ENCODE measurements at places on chromosomes 12 and 14.
A peak's percentile ranks its signal among the peaks of the same experiment; 100 is the strongest.

DNA sequence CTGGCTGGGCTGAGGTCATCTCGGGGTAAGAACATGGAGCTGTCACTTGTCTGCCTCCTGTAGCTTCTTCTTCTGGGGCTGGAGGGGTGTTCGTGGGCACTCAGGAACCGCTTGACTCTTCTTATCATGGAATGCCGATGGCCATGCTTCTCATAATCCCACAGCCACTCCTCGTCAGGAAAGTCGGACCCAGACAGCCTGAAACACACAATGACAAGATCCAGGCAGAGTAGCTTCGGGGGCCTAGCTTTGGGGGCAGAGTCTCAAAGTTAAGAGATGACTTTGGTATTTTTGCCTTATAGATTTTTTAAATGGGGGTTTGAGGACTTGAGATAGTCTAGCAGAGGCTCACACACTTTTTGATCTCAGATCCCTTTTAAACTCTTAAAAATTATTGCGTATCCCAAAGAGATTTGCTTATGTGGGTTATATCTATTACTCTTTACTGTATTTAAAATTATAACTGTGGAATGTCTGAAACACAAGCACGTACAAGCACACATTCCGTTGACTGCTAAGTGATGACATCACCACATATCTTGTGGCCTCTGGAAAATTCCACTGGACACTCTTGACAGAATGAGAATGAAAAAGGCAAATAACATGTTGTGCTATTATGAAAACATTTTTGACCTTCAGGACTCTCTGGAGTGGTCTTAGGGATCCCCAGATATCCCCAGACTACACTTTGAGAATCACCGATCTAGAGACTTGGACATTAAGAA, 43.3 kb downstream of the BEST3 start:
- DNase-seq = peak; percentile 69

DNA sequence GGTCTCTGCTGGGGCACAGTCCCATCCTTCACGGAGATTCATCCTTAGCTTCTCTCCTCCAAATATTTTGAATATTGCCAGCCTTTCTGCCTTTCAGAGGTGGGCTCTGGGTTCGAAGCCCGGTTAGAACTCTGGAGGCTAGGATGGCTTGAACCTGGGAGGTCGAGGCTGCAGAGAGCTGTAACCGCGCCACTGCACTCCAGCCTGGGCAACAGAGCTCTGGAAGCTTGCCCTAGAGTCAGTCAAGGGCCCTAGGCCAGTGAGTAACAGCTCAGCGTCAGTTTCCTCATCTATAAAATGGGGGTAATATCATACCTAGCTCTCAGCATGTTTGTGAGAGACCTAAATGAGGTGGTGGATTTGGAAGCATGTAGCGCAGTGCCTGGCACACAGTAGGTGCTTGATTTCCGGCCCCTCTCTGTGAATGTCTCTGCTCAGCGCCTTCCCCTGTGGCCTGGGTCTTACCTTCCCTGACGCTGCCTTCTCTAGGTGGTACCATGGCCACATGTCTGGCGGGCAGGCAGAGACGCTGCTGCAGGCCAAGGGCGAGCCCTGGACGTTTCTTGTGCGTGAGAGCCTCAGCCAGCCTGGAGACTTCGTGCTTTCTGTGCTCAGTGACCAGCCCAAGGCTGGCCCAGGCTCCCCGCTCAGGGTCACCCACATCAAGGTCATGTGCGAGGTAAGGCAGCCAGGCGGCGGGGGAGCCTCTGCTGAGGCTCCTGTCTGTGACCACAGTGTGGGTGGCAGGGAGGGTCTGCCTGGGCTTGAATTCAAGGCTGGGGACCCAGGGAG, 3.4 kb downstream of the PTPN6 start:
- no peak for DNase-seq

DNA sequence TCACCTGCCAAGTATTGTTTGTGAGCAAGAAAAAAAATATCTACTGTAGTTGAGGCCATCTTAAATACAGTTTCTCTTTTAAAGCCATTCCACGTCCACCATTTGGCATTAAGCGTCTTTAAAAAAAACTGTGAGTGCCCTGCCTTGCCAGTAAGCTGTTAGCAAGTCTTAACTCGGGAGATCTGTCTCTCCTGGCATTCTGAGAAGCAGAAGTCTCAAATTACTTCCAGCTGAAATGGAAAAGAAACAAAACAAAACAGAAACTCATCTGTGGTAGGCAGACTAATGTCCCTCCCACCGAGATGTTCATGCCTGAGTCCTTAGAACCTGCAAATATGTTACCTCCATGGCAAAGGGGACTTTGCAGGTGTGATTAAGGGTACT, 126.2 kb downstream of the CRADD start:
- peak; percentile 88 for DNase-seq

DNA sequence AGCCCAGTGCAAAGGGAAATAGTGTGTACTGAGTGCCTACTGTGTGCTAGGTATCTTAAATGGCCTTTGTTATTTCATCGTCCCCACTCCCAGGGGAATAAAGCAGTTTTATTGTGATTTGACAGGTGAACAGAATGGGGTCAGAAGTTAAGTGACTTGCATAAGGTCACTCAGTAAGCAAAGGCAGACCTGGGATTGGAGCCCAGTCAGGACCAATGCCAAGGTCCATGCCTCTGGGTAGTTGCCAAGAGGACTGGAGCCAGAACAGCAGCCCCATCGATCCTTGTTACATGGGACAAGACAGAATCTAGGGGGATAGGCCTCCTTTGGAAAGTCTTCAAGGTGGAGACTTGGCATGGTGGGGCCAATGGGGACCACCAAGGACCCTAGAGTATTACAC, 227.4 kb upstream of the PWP1 start:
- peak; percentile 29 for DNase-seq

DNA sequence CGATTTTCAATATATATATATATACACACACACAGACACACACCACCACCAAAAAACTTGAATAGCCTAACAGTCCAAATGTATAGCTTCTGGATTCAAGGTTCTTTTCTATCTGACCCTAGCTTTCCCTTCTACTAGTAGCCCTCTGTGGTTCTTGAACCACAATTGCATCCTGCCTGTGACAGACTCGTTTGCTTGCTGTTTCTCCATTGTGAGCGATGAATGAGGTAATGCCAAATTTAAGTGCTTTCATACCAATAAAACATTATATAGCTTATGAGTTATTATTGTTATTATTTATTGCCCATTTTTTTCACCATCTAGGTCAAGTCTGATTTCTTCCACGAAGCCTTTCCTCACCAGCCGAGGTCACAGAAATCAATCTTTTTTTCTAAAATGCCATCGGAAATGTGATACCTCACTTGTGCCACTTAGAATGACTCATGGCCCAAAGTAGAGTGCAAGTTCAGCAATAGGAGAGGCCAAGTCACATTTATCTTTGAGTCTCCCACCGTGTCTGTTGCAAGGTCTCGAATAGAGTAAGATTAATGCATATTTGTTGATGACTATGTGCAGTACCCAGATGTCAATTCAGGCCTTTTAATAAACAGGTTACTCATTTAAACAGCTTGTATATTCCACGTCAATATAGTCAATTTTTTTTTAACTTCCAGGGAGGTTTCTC, 1015.8 kb upstream of the SEL1L start:
- DNase-seq = no peak

DNA sequence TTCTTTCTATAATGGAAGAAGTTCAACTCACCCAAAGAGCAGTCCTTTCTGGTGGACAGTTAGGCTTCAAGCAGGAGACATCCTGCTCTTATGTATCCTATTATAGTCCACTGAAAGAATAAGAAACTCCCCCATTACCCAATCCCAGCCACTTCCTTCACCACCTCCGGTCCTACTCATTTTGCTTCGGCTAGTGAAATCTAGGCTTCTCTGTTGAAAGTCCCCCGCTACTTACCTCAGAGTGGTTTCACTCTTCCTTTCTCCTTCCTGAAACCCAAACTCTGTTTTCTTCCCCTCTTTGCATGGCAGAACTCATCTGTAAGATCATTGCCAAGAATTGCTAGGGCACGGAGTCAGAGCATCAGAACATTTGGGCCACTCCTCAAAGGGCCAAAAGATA, at the start of gene GPR84:
Gene GPR84, minus strand, starts transcription at position 74 of the 400 bp plus-strand sequence. CDS start 635 bp downstream, outside the sequence.
- no peak for DNase-seq

DNA sequence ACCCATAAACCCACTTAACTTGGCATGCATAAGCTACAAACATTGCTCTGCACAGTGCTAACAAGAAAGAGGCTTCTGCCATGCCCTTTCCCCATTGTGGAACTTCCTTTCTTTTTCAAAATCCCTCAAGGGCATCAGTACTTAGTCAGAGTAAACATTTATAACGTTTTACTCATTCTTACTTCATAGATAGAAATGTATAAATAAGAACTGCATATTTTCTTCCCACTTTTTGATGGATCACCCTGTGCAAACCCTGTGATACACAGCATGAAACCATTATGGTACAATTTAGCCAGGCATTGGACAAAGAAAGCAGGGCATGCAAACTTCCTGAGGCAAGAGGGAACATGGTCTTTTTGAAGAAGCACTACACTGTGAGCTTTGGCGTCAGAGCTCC, 113.8 kb upstream of the FOXG1 start:
- DNase-seq = peak; percentile 90

GRCh38 chr12:101793401-101793800, 37.4 kb downstream of the GNPTAB start:
- DNase-seq = peak; percentile 70

DNA sequence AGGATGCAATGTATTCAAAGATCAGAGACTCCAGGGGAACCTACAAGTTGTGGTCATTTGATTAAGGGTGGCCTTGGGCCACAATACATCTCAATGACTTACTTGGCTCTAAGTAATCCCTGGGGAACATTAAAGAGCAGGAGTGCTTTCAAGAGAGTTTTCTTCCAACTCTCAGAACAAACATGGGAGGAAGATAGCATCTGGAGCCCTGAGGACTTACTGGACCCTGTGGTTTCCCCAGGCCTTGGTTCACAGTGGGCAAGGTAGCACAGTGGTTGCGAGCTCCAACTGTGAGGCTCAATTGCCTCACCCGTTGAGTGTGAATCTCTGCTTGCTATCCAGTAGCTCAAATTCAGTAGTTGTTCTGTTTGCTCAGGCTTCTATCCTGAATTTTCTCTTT, 32.4 kb downstream of the STXBP6 start:
- DNase-seq = no peak

DNA sequence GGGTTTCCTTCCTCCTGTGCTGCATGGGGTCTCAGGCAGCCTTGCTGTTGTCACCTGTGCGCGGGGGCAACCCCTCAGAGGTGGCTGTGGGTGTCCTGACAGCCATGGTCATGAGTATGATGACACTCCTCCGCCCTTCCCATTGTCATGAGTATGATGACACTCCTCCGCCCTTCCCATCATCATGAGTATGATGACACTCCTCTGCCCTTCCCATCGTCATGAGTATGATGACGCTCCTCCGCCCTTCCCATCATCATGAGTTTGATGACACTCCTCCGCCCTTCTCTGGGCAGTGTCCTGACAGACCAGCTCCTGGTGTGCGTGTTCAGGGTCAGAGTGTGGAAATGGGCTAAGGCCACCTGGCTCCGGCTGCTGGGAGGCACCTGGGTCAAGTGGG, 40.0 kb downstream of the FBRSL1 start:
- no peak for DNase-seq

DNA sequence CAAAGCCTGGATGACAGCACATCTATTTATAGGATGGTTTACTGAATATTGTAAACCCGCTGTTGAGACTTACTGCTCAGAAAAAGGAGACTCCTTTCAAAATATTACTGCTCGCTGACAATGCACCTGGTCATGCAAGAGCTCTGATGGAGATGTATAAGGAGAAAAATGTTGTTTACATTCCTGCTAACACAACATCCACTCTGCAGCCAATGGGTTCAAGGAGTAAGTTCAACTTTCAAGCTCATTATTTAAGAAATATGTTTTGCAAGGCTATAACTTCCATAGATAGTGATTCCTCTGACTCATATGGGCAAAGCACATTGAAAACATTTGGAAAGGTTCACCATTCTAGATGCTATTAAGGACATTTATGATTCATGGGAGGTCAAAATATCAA, 201.7 kb downstream of the SNAPC1 start:
- DNase-seq = no peak

- no peak for DNase-seq
Measured at GRCh38 chr14:88825503-88825902, 1.1 kb downstream of the TTC8 start.

DNA sequence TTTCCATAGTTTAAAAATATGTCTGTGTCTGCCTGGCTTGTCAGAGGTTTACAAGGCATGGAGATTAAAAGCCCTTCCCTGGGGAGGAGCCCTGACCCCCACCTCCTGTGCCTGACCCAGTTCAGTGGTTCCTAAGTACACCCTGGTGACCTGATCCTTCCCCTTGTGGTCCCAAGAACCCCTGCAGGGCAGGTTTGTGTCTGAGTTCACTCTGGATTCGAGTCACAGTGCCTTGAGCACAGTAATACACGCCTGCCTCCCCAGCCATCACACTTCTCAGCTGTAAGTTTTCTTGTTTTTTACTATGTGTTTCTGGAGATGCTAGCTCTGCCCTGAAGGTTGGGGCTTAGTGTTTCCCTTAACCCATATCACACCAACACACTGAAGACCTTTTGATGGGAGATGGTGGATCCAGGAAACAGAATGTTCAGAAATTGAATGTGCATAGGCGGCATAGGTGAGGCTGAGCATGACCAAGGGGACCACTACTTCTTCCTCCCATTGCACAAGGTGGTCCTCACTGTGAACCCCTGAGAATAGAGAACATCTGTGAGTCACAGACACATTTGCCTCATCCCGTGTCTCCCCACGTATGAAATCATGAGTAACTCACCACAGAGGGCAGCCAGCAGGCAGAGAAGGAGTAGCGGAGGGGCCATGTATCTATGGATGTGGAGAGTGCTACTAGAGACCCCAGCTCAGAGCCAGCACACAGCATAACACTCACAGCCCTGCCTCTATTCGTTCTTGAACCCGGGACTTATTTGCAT, 962.9 kb downstream of the TMEM121 start:
- no peak for DNase-seq

GRCh38 chr14:86521031-86521730, 991.2 kb downstream of the FLRT2 start:
- no peak for DNase-seq

GRCh38 chr14:94780536-94781399, 10.9 kb upstream of the GSC start:
- DNase-seq = no peak

GRCh38 chr14:58078471-58078870, 73.5 kb downstream of the ARMH4 start:
- DNase-seq = no peak

DNA sequence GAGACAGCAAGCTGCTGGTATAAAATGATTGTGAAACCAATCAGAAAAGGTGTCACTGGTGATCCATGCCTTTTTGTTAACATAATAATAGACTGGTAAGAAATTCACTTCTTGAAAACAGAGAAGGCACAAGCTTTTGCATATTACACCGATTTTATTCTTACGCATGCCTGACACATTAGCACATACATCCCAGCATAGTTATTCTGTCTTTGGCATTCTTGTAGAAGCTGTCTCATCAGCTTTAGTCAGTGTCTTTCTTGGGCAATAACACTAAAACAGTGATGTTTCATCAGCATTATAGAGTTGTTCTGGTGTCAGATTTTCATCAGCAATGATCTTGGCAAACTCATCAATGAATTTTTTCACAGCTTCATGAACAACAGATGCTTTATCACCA, 283.4 kb upstream of the TMTC1 start:
- peak; percentile 63 for DNase-seq
